ENCODE measurements at places on chromosomes 1 and 21.
A peak's percentile ranks its signal among the peaks of the same experiment; 100 is the strongest.

DNA sequence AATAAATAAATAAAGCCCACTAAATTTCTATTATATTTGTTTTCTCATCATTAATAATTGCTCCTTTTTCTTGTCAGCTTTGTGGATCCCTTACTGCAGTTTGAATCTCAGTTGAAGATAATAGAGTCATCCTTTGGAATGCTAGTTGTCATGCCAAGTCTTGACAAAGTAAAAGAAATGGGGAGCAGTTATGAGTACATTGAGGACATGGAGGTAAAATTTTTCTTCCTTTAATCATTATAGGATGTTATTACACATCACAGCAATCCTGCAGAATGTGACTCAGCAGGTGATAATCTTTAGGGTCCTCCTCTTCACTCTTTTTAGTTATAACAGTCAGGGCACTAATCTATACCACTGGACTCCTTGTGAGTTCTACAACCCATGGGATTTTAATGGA lies 24.1 kb downstream of the MROH9 start:
- no peak for DNase-seq

DNA sequence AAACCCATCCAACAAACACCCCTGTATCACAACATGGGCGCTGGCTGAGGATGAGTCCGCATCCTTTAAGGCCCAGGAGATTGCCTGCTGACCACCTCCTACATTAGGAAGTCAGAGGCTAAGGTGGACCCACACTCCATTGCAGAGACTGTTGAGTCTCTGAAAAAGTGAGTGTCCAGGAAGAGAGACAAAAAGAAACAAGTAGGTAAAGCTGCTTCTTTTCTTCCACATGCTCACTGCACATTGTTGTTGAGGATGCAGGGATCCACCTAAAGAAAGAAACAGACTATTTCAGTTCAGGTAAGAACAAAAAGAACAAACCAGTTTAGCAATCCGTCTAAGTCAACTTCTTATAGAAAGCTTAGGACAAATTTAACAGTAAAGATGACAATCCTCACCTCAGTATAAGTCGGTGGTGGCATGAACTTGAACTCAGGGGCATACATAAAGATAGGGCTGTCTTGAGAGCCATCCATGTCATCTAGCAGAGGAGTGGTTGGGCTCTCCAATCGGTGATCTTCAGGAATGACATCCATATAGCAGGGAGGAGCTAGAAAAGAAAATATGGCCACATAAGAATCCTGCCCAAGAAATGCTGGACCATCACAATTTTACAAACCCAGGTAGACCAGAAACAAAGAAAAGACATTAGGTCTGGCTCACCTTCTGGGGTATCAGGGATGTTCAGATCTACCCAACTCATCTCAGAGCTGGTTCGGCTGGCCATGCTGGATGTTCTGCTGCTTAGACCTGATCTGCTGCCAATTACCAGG lies 2.6 kb downstream of the TXNIP start:
- DNase-seq = no peak

GRCh38 chr1:228748431-228748830 lies 13.2 kb downstream of the RHOU start:
- no peak for DNase-seq

DNA sequence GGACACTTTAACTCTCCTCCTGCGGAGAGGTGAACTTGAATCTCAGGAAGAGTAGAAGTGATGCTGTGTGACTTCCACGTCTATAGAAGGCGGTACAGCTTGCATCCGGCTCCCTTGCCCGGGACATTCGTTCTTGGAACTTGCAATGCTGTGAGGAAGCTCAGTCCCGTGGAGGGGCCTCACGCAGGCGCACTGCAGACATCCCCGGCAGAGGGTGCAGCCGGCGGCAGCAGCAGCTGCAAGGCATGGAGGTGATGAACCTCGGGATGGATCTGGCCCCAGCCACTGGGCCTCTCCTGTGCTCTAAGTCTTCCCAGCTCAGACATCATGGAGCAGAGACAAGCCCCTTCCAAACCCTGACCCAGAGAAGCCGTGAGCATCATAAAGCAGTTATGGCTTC lies 61.8 kb upstream of the SOD1 start:
- no peak for DNase-seq

DNA sequence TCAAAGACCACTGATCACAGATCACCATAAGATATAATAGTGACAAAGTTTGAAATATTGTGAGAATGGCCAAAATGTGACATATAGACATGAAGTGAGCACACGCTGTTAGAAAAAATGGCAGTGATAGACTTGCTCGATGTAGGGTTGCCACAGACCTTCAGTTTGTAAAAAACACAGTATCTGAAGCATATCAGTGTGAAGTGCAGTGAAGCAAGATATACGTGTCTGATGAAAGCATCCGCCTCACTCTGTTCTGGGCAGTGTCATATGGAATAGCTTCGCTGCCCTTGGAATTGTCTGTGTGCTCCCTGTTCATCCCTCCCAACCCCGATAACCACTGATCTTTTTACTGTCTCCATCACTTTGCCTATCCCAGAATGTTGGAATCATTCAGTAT lies 50.7 kb downstream of the GALNT2 start:
- DNase-seq = no peak

DNA sequence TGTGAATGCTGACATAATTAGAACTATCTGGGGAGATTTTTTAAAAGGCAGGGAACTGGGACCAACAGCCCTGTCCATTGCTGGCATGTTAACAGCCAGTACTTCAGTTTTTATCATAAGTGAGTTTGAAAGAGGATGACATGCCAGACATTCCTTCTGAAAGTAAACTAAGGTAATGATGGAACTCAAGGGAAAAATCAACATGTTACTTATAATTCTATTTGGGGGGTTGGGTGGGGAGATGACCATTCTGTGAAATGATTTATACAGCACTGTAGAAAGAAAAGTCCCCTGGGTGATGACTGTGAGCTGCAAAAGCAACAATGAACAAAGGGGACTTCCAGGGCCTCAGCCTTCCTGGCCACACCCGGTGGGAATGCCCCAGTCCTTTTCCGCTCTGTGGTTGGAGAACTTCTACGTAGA lies 5.4 kb upstream of the LAMC2 start:
- no peak for DNase-seq

DNA sequence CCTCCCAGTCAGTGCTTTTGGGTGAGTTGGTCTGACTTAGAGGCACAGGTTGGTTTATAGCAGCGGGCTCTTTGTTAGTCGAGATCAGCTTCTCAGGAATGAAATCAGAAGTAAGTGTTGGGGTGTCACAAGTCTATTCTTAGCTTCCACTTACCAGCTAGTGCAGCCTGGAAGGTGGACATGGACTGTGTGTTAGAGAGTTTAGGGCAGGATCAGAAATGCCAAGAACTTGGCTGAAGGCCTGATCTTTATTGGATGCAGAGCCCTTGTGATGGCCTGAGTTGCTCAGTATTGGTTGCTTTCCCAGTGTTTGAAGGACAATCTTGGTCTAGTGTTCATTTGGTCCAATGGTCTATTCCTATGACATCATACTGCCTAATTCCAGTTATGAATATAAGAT lies 377.0 kb upstream of the USP24 start:
- no peak for DNase-seq

DNA sequence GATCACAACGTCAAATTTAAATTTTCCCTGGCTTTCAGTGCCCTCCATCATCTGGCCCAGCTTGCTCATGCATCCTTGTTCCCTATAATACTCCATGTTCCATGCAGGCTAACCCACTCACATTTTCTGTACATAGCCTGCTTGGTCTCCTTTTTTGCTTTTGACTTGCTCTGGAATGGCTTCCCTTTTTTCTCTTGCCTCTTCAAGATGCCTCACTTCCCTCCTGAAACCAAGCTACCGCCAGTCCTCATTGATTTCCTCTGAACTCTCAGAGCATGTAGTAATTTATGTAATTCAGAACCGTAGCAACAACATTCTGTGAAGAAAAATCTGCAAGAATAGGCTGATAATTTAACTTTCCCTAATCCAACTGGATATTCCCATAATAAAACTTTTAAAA lies 10.3 kb downstream of the CAP1 start:
- DNase-seq = no peak

DNA sequence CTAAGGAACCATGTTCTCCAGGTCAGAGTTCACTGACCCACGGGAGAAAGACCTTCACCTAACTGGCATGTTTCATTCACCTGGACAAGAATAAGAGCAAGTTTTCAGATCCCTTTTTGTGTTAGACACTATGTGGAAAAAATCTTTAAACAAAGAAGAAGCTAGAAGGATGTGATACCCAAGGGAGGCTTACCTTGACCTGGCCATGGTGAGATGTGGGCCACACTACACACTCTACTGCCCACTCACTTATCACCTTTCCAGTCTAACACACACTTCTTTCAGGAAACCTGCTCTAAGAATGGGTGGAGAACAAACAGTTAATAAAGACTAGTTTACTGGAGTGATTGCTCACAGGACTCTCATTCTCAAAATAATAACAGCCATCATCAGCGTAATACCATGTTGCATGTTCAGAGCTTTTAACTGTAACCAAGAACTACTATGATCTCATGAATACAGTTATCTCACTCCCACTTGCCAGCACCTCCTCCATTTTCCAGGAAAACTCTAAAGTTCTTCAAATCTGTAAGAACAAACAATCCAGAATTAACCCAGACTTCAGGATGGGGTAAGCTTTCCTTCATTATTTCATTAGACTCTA lies 1.4 kb downstream of the RGS8 start:
- no peak for DNase-seq

DNA sequence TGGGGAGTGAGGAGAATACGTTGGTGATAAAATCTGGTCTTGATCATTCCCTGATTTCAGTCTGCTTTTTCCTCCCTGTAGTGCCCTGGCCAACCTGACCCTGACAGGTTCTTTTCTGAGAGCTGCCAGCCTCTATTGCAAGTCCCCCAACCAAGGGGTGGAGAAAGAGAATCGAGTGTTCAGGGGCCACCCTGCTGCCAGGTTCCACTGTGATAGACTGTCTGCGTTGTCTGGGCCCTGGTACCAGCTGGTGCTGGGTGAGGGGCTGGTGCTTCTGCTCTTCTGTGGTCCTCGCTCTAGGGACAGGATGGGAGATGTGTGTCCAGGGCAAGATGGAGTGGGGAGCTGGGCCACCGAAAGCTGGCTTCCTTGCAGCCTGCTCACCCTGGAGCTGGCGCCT lies 214.6 kb downstream of the CAMTA1 start:
- DNase-seq = no peak

- DNase-seq = peak; percentile 78
These were observed 13.0 kb downstream of the CHIT1 start for GRCh38 chr1:203216274-203217138.

DNA sequence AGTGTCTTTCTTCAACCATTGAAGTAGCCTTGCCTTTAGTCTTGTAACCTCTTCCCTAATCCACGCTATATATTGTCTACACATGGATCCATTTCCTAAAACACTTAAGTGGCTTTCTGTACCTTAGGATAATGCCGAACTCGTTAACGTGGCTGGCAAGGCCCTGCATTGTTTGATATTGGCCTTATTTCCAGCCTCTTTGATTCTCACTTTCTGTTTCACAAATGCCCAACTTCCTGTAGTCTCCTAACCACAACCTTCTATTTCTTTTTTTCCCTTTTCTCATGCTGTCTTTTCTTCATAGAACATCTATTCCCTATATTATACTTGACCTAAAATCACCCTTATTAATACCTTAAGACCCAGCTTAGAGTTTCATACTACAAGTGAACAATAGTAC lies 536.0 kb downstream of the LMO4 start:
- no peak for DNase-seq

DNA sequence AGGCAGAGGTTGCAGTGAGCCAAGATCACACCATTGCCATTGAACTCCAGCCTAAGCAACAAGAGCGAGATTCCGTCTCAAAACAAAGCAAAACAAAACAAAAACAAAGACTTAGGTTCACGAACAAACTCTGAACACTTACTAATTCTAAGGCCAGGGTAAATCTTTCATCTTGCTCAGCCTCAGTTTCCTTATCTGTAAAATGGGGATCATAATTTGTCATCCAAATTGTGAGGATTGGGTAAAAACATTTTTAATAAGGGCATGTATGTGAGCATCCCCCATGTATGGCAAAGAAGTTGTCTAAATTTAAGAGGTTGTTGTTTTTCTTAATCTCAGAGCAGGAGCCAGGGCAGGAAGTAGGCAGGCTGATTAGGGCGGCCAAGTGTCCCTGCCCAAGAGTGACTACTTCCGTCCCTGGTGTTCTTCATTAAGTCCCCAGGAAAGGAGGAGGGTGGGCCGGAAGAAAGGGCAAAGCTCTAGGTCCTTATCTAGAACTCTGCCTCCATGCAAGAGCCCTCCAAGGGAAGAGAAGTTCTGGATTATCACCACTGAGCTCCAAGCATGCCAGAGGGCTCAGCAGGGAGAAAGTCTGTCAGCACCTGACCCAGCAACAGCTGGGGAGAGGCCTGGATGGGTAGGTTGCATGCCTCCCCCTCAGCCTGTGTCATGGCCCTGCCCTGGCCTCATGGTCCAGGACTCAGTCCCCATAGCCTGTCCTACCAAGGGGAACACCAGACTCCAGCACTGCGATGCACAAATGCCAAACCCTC lies 49.9 kb upstream of the CLIC4 start:
- DNase-seq = no peak

- DNase-seq = no peak
These were observed 18.6 kb downstream of the S100A7A start for GRCh38 chr1:153434746-153435455.

- no peak for DNase-seq
These were observed 56.0 kb downstream of the ADARB1 start for GRCh38 chr21:45130324-45130774.

DNA sequence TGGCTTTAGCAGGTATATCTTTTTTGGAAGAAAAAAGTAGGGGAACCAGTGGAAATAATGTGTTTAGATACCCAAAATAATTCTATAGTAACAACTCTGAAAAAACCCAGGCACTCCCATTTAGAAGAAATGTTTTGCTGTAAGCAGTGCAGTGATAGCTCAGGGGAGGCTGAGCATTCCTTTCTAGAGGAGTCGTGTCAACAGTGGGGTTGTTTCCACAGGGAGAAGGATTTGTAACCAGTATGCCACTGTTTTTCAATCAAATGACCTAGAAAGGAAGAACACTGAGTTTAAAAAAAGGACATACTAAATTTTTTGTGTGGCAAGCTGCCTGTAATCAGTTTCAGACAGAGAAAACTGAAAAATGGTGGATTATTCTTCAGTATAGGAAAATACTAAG lies 2.4 kb downstream of the PGD start:
- no peak for DNase-seq

- DNase-seq = no peak
These were observed 93.3 kb upstream of the POU3F1 start for GRCh38 chr1:38139738-38140487.

- no peak for DNase-seq
These were observed 2.9 kb downstream of the TNFAIP8L2 start for GRCh38 chr1:151159373-151159772.

- DNase-seq = no peak
These were observed 18.3 kb upstream of the HDAC1 start for GRCh38 chr1:32273391-32274208.

DNA sequence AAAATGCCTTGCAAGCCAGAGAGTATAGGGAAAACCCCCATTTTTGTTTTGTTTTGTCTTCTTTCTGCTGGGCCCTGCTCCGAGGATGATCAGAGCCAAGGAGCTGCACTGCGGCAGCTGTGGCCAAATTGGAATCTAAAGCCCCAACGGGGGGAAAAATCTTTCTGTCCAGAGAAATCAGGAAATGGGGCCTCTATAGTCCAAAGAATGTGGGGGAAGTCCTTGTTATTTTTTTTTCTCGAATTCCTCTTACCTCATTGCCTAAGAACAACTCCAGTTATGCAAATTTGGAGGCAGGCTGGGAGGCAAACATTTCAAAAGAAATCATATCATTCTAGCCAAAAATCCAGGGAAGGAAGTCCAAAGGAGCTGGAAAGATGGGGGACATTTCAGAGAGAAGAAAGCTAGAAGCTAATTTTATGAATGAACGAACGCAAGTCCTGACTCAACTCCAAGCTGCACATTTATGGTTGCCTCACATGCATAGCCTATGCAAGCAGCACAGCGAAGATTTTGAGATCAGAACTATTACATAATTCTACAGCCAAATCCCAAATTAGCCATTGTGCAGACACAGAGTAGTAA lies 263.2 kb downstream of the KCTD3 start:
- DNase-seq = no peak

Measured in cerebellar nuclear complex (tissue), 1 donor.